ENCODE measurements at places on chromosomes 1 and 21.

DNA sequence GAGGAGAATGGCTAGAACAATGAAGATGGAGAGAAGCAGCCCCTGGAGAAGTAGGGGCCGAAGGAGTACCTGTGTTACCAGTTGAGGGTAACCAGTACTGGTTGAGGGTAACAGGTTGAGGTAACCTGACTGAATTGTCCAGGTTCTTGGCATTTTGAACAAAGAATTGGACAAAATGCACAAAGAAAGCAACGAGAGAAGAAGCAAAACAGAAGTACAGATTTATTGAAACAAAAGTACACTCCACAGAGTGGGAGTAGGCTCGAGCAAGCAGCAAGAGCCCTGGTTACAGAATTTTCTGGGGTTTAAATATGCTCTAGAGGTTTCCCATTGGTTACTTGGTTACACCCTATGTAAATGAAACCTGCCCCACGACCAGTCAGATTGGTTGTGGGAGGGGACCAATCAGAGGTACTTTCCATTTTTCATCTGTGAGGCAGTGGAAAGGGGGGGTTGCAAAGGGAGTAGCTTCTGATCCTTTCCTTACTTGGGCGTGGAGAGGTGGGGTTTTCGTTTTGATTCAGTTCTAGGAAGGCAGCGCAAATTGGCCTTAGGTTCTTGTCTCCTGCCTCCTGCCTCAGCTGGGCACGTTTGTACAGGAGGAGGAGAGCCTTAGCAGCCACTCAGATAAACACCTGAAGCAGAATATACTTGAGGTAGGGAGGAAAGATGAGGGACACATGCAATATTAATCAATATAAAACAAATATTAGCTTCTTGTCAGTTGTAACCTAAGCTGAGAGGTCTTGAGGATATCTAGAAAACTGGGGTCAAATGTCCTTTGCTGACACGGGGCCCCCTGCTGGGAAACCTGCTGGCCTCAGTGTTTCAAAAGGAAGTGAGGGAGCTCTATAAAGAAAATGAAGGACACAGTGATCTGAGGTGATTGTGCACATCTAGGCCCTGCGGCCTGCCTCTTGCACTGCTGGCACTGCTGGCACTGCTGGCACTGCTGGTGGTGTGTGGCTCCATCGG, 14.3 kb upstream of the LSM10 start:
- DNase-seq, result peak; percentile 31

DNA sequence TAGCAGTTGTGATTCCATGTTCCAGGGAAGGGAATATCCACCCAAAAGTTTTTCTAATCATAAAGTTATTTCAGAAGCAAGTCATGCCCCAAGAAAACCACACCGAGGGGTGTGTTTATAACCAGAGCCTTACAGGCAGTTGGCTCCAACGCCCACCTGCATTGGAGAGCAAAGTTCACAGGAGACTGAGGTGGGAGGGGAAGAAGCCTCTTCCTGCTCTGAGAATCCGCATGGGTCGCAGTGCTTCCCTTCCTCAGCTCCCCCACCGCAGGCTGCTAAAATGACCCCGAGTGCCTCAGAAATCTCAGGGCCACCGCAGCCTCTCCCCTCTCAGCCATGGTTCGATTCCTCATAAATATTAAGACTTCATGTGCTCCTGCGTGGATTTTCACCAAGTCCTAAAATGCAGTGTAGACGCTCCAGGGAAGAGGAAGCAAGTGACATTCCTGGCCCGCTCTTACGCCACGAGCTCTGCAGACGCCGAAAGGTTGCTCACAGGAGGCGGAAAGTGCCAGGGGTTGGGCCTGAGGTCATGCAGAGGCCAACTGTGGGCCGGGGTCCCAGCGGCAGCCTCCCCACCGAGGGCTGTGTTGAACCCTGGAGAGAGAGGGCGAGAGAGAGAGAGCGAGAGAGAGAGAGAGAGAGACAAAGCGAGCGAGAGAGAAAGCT, 13.4 kb upstream of the SPSB1 start:
- no peak for DNase-seq

DNA sequence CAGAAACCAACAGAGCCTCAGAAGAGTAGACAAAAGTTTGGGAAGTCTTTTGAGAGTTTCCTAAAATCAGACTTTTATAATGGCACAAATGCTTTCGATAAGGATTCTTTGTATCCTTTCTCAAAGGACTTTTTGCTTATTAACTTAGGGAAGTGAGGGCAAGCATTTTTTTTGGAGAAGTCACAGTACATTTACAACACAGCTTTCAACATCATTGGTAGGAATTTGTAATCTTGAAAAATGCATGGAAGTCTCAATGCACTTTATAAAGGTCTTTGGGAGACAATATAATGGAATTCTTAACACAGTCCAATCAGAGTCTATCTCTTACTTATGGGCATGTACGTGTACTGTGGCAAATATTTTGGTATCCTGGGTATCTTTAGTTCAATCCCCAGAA, 325.8 kb upstream of the NR5A2 start:
- no peak for DNase-seq

DNA sequence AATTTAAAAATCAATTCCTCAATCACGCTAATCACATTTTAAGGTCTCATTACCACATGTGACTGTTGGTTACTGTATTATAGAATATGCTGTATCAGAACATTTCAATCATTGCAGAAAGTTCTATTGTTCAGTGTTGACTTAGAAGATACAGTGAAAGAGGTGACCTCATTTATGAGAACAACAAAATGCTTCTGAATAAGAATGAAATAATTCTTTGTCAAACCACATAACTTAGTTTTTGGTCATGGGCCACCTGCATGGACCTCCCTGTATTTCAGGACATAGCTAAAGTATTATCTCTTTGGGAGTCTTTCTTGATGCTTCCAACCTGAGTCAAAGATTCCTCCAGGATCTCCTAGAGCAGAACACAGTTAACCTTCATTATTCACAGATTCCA, 22.3 kb downstream of the MFSD2A start:
- DNase-seq, result no peak

DNA sequence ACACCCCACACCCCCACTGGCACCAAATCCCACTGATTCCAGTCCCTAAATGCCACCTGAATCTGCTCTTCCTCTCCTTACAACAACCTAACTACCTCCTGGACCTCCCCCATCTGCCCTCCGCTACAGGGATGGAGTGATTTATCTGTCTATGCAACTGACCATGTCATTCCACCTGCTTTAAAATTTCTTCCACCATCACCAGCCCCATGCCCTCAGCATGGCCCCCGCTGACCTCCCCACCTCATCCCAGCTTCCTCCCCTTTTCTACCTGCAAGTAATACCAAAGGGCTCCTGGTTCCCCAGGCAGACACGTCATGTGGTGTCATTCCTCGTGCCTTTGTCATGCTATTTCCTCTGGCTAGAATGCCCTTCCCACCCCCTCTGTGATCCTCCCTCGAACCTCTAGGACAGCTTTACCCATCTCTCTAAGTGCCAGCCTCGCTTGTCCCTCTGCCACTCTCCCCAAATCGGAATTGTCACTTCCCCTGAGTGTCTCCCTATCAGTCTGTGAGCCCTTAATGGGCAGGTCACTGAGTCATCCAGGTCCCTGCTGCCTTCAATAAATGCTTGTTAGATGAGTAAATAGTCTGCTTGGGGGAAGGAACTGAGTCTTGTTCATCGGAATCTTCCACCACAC, 3.7 kb downstream of the GJB4 start:
- DNase-seq, result no peak

GRCh38 chr1:63603810-63604209, 10.6 kb downstream of the PGM1 start:
- DNase-seq, result no peak

GRCh38 chr21:44623575-44623974, 3.3 kb upstream of the KRTAP10-9 start:
- no peak for DNase-seq

- no peak for DNase-seq
These were observed 126.3 kb upstream of the ATP1B1 start for GRCh38 chr1:168980180-168980579.

GRCh38 chr1:57443004-57443403, 19.1 kb upstream of the DAB1 start:
- DNase-seq, result no peak
